ENCODE measurements at places on chromosomes 2 and 18. TPM values are rescaled to one million over a fixed set of nuclear protein-coding genes. Genes with fewer than 3 reads are reported as not detected.

The TFCP2L1 gene
- 24.2 TPM for total RNA-seq

The PIEZO2 gene
- total RNA-seq, result 0.70 TPM

The CIAO1 gene
- 78.6 TPM for total RNA-seq

The CREG2 gene
- total RNA-seq, result 9.3 TPM

The LIMS2 gene
- 6.2 TPM for total RNA-seq

The RBM43 gene
- 3.0 TPM for total RNA-seq

The CCDC148 gene
- 0.35 TPM for total RNA-seq

The MYO5B gene
- 8.7 TPM for total RNA-seq

The AQP12B gene
- not detected for total RNA-seq
